MCF 10A (cell line): ENCODE measurements at places on chromosomes 5 and 9.

DNA sequence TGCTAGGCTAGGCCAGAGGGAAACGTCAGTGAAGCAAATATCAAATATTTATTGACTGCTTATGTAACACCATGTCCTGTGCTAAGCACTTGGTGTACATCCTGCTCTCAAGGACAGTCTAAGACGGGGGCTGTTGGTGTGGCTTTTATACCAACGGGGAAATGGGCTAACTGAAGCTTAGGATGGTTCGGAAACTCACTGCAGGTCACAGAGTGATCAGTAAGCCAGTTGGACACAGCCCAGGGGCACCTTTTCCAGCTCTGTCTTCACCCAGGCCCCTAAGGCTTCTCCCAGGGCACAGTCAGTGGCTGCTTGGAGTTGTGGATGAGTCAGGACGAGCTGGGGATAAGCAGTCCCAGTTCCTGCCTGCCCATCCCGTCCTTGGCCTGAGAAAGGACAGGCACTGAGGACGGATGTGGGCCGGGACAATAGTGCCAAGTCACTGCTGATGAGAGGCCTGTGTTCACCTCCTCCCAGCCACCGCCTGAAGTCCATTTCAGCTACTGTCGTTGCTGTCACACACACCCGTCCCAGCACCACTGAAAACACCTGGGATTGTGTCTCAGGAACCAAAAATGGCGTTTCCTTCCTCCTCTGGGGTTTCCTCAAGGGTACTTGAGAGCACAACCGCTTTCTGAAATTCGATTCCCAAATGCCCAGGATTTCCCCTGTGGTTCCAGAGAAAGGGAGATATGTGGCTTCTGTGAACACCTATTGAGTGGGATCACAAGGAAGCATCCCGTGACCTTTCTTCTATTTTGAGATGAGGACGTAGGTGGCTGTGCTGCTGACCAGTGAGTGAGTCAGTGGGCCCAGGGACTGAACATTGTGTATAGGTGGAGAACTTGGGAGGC, 17.5 kb upstream of the SPRY4 start:
- peak; percentile 91 for DNase-seq

GRCh38 chr5:90289837-90290236, 119.7 kb downstream of the CETN3 start:
- no peak for DNase-seq

DNA sequence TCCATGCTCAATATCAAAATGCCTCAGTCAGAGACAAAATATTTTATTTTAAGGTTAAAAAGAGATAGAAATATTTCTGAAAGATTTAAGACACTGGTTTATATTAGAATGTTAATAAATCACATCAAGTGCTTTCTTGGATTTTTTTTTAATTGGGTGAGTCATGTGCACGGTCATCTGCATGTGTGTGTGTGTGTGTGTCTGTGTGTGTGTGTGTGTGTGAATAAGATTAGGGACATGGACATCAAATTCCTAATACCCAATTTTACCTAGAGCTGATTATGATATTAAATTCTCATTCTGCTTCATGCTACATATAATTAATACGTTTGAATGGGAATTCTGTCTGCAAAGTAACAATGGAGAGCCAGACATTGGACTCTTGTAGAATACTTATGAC, 122.9 kb downstream of the BASP1 start:
- no peak for DNase-seq

DNA sequence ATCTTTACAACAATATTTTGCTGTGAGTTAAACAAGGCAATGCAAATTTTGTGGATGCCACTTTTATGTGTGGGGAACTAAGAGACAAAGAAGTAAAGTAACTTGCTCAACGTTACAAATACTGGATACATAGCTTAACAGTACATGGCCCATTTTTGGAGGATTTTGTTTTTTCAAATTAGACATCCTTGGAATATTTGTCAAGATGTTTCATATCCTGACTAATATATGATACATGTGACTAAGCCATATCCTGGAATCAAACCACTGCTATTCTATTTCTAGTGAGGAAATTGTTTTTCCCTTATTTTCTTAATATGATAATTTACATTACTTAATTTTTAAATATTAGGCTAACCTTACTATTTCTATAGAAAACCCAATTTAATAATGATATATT, 529.8 kb downstream of the DMRTA1 start:
- no peak for DNase-seq

GRCh38 chr5:16427587-16427986, 38.0 kb downstream of the ZNF622 start:
- no peak for DNase-seq

DNA sequence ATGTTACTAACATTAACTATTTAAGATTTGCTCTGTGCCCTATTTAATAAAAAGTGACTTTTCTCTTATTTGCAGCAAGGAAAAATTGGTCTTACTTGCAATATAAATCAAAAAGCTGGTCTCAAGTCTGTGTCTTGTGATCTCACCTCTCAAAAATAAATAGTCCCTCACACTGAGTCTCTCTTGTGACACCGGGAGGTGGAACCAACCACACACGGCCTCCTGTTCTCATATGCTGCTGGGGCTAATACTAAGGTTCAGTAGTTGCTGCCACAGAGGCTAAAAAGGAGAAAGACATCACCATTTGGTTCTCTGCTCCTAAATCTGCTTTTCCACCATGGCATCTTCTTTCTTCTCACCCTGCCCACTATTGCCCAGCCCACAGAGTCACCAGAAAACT, 175.8 kb upstream of the FTMT start:
- no peak for DNase-seq

DNA sequence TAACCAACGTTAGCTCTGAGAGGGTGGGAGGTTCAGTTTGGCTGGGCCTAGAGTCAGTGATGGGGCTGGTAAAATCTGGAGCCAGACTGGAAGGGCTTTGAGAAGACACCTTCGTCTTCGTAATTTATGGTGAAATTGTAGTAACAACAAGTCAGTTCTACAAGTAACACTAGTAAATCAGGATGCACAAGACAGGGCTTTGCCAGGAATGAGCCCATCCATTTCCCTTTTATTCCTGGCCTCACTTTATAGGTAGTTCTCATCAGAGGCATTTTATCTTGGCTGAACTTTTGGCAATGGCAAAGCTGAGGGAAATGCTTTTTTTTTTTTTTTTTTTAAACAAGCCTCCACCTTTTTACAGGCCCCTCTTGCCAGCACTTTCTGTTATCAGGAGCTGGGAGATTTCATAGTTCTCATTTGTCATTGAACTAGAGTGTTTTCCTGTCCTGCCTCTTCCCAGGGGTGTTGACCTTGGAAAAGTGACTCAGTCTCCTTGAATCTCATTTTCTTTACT, 110.5 kb upstream of the KLF4 start:
- no peak for DNase-seq

DNA sequence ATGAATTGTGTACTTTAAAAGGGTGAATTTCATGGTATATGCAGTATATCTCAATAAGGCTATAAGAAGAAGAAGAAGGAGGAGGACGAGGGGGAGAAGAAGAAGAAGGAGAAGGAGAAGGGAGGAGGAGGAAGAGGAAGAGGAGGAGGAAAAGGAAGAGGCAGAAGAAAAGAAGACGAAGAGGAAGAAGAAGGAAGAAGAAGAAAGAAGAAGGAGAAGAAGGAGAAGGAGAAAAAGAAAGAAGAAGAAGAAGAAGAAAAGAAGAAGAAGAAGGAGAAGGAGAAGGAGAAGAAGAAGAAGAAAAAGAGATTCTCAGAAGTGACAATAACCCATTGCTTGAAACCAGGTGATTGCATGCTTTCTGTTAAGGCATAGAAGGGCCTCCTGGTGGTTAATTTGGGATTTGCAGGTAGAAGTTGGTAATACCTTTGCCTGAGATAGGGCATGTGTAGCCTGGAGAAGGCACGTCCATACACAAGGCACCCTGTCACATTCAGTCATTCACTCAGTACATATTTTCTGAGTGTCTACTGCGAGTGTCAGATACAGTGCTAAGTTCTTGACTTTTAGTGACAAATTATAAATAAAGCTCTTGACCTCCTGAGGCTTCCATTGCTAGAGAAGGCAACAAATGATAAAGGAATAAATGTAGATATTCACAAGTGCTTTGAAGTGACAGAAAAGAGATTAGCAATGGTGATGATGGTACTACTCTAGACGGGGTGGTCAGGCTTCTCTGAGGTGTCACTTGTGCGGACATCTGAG, 231.3 kb downstream of the NPR3 start:
- DNase-seq = peak; percentile 65

DNA sequence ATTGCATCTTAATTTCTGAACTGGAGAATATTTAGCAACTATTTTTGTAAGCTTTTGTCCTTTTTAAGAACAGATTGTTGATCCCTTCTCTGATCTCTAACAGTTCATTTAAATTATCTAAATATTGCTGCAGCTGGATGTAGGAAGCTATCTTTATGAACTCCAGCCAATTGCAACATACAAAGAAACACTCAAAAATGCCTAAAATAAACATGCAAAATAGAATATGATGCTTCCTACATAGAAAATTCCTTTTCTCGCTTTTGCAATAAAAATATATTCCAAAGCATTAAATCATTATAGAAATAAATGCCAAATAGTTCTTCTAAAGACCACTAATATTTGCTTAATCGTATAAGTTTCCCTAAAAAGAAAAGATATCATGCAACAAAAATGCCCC, 218.6 kb downstream of the LURAP1L start:
- no peak for DNase-seq

- no peak for DNase-seq
These were observed at the start of gene ANKDD1B for GRCh38 chr5:75611311-75612225. Gene ANKDD1B (plus strand): TSS chr5:75611453. CDS start chr5:75611635, 182 bp downstream.

GRCh38 chr5:160486573-160486972, 64.9 kb downstream of the PTTG1 start:
- DNase-seq = no peak

GRCh38 chr9:33172256-33173238, 5.4 kb upstream of the B4GALT1 start:
- no peak for DNase-seq
